Neural progenitor cell (in vitro differentiated cells): ENCODE measurements at places on chromosomes 2 and 18. TPM values are rescaled to one million over a fixed set of nuclear protein-coding genes. Genes with fewer than 3 reads are reported as not detected.
A peak's percentile ranks its signal among the peaks of the same experiment; 100 is the strongest.

DNA sequence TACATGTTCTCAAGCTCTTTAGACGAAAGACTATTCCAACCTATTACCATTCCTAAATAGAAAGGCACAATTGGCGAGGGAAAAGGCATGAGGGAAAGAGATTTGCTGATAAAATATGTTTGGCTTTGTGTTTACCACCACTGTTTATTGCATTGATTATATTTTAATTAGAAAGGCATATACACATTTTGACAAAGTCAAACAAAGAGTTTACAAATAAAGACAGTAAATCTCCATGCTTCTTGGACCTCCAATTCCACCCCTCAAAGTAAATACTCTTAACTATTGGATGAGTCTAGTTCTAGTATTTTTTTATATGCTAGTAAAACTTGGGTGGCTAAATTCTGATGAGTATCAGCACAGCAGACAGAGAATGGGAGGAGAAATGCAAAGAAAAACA, 521.4 kb downstream of the FBXO15 start:
- DNase-seq = no peak
- no peak overlapping the region for H3K4me3 ChIP-seq
- H3K27ac ChIP-seq = no peak overlapping the region
- H3K4me1 ChIP-seq = no peaks in the 10 kb centered on the region
- H3K27me3 ChIP-seq = no peaks in the 10 kb centered on the region

DNA sequence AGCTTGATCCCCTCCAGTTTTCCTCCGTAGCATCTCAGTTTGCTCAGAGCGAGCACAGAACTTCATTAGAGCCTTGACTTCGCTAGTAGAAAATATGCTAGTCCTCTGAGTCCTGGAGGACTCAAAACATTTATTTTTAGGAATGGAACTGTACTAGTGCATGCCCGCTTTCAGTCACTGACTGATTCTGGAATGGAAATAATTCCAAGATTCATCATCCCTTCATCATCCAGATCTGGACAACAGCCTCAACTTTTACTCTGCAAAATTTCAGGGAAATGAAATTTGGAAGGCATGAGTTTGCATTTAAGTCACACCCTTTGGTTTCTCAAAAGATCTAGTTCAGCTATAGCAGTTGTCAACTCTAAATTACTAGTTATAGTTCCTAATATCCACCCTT, 304.6 kb downstream of the XIRP2 start:
- no peak for DNase-seq
- H3K36me3 ChIP-seq = no peaks in the 10 kb centered on the region
- no peaks in the 10 kb centered on the region for H3K27me3 ChIP-seq
- H3K27ac ChIP-seq = no peak overlapping the region
- no peaks in the 10 kb centered on the region for H3K4me1 ChIP-seq
- H3K4me3 ChIP-seq = no peak overlapping the region

DNA sequence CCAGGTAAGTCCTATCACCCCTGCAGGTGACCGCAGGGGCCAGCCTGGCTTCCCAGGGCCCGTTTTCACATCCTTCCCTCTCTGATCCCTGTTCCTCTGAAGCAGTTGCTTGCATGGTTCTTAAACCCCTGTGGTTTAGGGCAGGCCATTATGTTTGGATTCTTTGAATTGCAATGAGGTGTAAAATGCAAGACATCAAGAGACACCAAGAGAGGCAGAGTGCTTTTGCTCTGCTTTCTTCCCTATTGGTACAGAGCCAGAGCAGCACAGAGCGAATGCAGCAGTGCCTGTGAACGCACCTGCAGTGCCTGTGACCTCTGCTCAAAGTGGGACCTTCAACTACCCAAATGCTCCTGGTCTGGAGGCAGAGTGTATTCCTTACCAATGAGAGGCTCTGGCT, 7.6 kb downstream of the RFX8 start:
- H3K27ac ChIP-seq = no peak overlapping the region
- peaks cover 17% of the 10 kb centered on the region for H3K4me1 ChIP-seq
- H3K36me3 ChIP-seq = no peaks in the 10 kb centered on the region
- peaks cover 1% of the 10 kb centered on the region for H3K27me3 ChIP-seq

KLF11 gene
- 9.6 and 9.7 TPM in 2 replicates for total RNA-seq

GRCh38 chr2:226652369-226652768, 147.3 kb downstream of the IRS1 start:
- DNase-seq = no peak
- H3K27me3 ChIP-seq = no peaks in the 10 kb centered on the region
- H3K27ac ChIP-seq = no peak overlapping the region
- peaks cover 7% of the 10 kb centered on the region for H3K4me1 ChIP-seq
- no peaks in the 10 kb centered on the region for H3K36me3 ChIP-seq

DLGAP1 gene
- total RNA-seq = 16.9 and 18.5 TPM in 2 replicates

- peaks cover 42% of the 10 kb centered on the region for H3K27me3 ChIP-seq
- no peaks in the 10 kb centered on the region for H3K36me3 ChIP-seq
- DNase-seq = peak; percentile 63
- H3K4me1 ChIP-seq = peaks cover 24% of the 10 kb centered on the region
- H3K4me3 ChIP-seq = no peak overlapping the region
These were observed 76.1 kb downstream of the MBP start for GRCh38 chr18:77056344-77057005.

SKOR2 gene
- not detected in 2 replicates for total RNA-seq

TRAF3IP1 gene
- 8.5 and 11.2 TPM in 2 replicates for total RNA-seq

DNA sequence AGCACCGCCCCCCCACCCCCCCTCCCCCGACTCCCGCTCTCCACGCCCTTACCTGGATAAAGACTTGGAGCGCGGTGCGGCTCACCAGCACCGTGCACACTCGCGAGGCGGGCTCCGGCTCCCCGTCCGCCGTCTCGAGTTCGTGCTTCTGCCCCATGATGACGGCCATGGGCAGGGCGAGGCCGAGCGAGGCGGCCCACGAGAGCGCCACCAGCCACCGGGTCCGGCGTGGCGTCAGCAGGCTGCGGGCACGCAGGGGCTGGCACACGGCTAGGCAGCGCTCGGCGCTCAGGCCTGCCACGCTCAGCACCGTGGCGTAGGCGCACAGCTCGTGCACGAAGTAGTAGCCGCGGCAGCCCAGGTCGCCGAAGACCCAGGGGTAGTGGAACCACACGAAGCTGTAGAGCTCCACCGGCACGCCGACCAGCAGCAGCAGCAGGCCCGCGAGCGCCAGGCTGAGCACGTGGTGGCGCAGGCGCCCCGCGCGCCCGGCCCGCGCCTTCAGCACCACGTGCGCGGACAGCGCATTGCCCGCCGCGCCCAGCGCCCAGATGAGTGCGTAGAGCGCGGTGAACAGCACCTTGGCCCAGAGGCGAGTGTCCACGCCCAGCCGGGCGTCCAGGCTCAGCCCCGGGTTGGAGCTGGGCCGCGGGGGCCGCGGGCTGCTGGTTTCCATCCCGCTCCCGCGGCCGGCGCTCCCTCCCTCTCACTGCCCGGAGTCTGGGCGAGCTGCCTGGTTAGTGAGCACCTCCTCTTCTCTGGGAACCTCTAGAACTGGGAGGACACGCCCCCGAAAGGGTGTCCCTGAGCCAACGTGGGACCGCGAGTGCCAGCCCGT, at the start of gene NTSR2:
Gene NTSR2, minus strand, starts transcription at position 742 of the 838 bp plus-strand sequence. Its CDS starts 66 bp downstream, at position 676.
- DNase-seq = peak; percentile 92
- peaks cover 59% of the 10 kb centered on the region for H3K27me3 ChIP-seq
- H3K36me3 ChIP-seq = no peaks in the 10 kb centered on the region
- no peak within 1 kb of the TSS for H3K27ac ChIP-seq

MFSD2B gene
- total RNA-seq = 0.40 TPM in 1 of 2 replicates, not detected in the other

POU3F3 gene
- 0.25 TPM in 1 of 2 replicates, not detected in the other for total RNA-seq

- no peak overlapping the region for H3K27ac ChIP-seq
- H3K27me3 ChIP-seq = no peaks in the 10 kb centered on the region
- no peak overlapping the region for H3K4me3 ChIP-seq
- DNase-seq = no peak
- no peaks in the 10 kb centered on the region for H3K36me3 ChIP-seq
These were observed 78.3 kb downstream of the ADAM23 start for GRCh38 chr2:206521612-206522011.

- no peak overlapping the region for H3K27ac ChIP-seq
- H3K4me3 ChIP-seq = no peak overlapping the region
- no peaks in the 10 kb centered on the region for H3K36me3 ChIP-seq
- no peaks in the 10 kb centered on the region for H3K4me1 ChIP-seq
- no peaks in the 10 kb centered on the region for H3K27me3 ChIP-seq
These were observed 228.0 kb downstream of the ATAD2B start for GRCh38 chr2:23698721-23699579.

GRCh38 chr2:238567996-238568395, 141.3 kb downstream of the ASB1 start:
- no peaks in the 10 kb centered on the region for H3K4me1 ChIP-seq
- H3K27me3 ChIP-seq = no peaks in the 10 kb centered on the region
- no peaks in the 10 kb centered on the region for H3K36me3 ChIP-seq
- no peak for DNase-seq
- H3K27ac ChIP-seq = no peak overlapping the region

GRB14 gene
- 3.4 and 4.5 TPM in 2 replicates for total RNA-seq

DNA sequence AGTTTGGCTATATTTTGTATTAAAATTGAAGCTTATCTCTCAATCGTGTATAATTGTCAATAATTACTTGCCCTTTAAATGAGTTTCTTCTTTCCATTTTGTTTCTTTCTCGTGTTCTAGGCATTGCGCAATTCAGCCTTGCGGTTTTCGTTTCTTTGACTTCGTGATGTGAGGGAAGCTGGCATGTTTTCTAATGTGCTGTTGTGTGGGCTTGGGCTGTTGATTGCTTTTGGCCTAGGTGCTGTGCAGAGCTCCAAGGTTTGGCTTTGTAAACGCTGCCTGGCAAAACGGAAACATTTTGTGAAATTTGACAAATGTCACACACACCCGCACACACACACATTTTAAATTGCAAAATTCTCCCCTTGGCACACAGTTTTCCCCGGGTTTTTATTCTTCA, 242.6 kb upstream of the TCF4 start:
- H3K27me3 ChIP-seq = no peaks in the 10 kb centered on the region
- no peak for DNase-seq
- no peaks in the 10 kb centered on the region for H3K36me3 ChIP-seq
- no peak overlapping the region for H3K27ac ChIP-seq

GRCh38 chr18:24459772-24460171, 665 bp upstream of the HRH4 start:
- no peak overlapping the region for H3K4me3 ChIP-seq
- H3K4me1 ChIP-seq = peaks cover 6% of the 10 kb centered on the region
- no peaks in the 10 kb centered on the region for H3K27me3 ChIP-seq
- no peak for DNase-seq
- H3K36me3 ChIP-seq = no peaks in the 10 kb centered on the region

TWIST2 gene
- 0.51 and 1.7 TPM in 2 replicates for total RNA-seq

DNA sequence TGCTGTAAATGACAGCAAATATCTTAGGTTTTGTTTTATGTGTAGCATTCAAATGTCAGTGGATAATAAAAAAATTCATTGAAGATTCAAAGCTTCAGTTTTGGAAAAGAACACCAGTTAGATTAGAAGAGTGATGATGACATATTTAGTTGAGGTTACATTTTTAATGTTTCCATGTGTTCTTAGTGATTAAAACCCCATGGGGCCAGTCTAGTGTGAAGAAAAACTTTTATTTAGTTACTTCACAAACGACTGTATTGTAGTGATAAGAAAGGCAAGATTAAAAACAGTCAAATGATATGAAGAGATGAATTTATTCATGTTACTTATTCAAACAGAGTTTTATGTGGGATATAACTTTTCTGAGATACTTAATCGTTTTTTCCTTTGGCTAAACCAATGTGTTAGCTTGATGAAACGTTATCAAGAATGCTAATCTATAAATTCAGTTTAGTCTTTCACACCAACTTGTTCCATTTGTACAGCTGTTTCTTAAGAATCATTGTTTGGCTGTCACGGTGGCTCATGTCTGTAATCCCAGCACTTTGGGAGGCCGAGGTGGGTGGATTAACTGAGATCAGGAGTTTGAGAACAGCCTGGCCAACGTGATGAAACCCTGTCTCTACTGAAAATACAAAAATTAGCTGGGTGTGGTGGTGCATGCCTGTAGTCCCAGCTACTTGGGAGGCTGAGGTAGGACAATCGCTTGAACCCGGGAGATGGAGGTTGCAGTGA, 11.6 kb downstream of the BMPR2 start:
- no peak overlapping the region for H3K27ac ChIP-seq
- no peaks in the 10 kb centered on the region for H3K27me3 ChIP-seq

GRCh38 chr2:86821842-86822241, 31.1 kb upstream of the CD8A start:
- H3K27me3 ChIP-seq = no peaks in the 10 kb centered on the region
- H3K4me3 ChIP-seq = no peak overlapping the region
- no peak for DNase-seq
- H3K36me3 ChIP-seq = no peaks in the 10 kb centered on the region

- DNase-seq = no peak
- no peaks in the 10 kb centered on the region for H3K27me3 ChIP-seq
- H3K36me3 ChIP-seq = no peaks in the 10 kb centered on the region
- no peak overlapping the region for H3K27ac ChIP-seq
- peaks cover 14% of the 10 kb centered on the region for H3K4me1 ChIP-seq
These were observed 169.2 kb downstream of the METTL4 start for GRCh38 chr18:2402084-2402483.

- DNase-seq = no peak
- H3K27me3 ChIP-seq = no peaks in the 10 kb centered on the region
- H3K4me1 ChIP-seq = peaks cover 10% of the 10 kb centered on the region
- H3K36me3 ChIP-seq = no peaks in the 10 kb centered on the region
- H3K4me3 ChIP-seq = no peak overlapping the region
- H3K27ac ChIP-seq = no peak overlapping the region
These were observed 517.2 kb downstream of the SUCLG1 start for GRCh38 chr2:83941886-83942285.

DNA sequence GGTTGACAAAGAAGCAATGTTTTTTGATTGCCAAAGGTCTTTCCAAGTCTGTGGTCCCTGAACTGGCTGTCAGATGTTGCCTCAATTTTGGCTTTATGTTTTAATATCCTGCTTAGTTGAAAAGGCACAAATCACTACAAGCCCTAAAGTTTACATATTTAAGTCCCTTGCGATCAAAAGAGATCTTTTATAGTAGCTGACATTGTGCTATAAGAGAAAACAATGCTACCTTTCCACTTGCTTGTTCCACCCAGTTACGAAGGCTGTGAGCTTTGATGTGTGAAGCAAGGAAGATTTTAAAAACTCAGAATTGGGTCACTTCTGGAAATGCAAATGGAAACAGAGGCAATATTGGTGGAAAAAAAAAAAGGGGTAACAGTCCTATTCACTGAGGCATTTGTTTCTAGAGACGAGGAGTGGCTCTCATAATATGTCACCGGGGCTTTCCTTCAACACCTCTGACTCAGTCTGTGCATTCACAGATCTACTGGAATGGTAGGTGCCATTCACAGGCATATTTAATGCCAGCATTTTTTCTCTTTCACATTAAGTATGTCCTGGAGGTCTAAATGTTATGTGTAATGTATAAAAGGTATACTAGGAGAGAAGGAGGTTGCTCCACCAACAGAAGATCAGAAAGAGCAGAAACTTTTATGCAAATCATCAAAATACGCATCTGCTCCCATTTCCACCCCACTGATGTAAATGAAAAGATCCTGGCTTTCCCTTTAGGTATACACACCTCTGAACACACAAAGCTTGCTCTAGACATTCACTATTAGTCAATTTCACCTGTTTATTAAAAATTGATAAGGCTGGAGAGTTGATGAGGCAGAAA, 91.8 kb downstream of the TGIF1 start:
- H3K27ac ChIP-seq = no peak overlapping the region
- H3K27me3 ChIP-seq = no peaks in the 10 kb centered on the region
- H3K36me3 ChIP-seq = no peaks in the 10 kb centered on the region
- no peak overlapping the region for H3K4me3 ChIP-seq
- no peak for DNase-seq
